ENCODE measurements at places on chromosomes 2 and 18. TPM values are rescaled to one million over a fixed set of nuclear protein-coding genes. Genes with fewer than 3 reads are reported as not detected.

GRCh38 chr18:60331890-60332289 is 40.7 kb downstream of the MC4R start:
- no peak for DNase-seq

DNA sequence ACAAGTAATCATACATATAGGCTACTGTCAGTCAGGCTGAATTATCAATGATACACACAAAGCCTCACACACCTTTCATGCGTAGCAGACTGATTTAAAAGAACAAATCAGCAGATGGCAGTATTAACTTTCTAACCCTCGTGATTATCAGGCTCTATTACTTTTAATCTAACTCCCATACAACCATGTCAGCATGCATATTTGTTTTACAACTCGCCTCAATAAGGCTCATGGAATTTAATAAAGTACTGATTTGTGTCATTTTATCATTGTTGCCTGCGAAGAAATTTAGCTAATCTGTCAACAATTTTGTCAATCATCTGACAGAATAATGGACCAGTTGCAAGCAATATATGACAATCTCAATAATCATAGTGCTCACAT is 82.8 kb downstream of the SLC25A12 start:
- peak; percentile 21 for DNase-seq

GRCh38 chr2:140199312-140199711 is 1419.1 kb upstream of the NXPH2 start:
- DNase-seq, result no peak

DNA sequence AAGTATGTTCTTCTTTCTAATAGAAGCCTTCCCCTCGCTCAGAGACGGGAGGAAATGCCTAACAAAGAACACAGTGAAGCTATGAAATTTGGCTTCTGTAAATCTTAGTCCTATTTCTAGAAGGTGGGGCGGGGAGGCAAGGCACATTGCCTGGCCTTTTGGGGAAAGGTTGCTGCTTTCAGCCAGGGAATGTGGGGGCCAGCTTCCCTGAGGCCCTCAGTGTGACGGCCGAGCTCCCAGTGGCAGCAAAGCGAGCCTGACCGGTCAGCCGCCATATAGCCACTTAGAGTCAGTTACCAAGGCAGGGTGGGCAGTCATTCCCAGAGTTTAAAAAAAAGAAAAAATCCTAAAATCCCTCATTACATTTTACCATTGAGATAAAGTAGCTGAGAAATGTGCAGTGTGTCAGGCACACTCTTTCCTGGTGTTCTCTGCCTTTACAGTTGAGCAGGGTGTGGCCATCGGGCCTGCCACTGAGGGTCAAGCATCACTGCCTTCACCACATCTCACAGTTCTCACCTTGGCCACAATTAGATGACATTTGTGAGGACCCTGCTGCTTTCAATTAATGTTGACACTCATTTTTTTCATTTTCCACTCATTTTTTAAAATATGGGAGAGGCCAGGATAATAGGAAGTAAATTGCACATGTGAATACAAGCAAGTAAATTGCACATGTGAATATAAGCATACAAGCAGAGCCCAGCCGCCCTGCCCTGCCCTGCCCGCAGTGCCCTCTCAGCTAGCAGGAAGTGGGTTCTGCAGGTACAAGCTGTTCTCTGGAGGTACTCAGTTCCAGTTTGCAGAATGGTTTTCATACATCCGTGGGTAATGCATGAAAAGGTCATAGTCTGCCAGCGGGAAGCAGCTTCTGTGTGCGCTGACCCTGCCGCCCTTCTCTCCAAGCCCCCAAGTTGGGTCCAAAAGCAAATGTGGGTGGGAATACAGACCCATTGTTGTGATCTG is 76.9 kb downstream of the WDSUB1 start:
- peak; percentile 73 for DNase-seq

GRCh38 chr2:232689152-232689910 is 7.8 kb upstream of the GIGYF2 start:
- no peak for DNase-seq

GRCh38 chr18:76491473-76491775 is 3.6 kb downstream of the ZNF516 start:
- peak; percentile 67 for DNase-seq

DNA sequence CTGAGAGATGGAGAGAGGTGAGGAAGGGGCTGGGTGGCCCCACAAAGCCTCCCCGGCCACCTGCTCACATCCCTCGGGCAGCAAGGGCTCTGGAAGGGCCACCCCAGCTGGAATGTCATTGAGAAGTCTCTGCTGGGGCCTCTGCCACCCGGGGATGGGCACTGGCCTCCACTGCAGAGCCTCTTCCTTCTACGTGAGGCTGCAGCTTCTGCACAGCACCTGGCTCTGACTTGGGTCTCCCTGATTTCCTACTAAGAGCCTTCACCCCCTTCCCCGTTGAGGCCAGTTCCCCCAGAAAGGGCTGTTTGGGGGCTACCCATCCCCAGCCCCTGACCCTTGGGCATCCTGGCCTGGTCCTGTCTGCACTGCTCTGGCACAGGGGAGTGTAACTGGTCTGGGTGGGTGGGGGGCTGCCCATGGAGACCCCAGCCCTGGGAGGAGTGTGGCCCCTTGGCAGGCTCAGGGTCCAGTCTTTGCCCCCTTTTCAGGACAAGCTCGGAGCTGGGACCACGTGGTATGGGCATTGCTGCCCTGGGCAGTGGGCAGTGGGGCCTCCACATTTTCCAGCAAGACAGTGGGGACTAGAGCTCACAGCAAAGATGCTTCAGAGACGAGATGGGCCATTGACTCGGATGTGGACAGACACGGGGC is 5.6 kb downstream of the PDCD1 start:
- no peak for DNase-seq

DNA sequence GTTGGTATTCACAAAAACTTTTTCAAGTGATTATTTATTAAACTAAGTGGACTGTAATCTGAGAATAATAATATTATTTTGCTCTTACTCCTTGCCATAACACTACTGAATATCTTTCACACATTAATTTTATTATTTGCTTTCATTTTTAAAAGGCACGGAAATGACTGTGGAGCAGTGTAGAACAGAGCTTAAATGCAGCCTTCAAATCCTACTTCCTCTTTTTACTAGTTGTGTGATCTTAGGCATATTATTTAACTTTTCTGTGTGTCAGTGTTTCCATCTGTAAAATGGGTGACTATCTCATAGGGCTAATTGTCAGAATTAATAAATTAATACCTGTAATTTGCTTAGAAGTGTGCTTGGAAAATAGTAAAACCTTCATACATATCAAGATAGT is 55.5 kb upstream of the SLC8A1 start:
- DNase-seq, result no peak

DNA sequence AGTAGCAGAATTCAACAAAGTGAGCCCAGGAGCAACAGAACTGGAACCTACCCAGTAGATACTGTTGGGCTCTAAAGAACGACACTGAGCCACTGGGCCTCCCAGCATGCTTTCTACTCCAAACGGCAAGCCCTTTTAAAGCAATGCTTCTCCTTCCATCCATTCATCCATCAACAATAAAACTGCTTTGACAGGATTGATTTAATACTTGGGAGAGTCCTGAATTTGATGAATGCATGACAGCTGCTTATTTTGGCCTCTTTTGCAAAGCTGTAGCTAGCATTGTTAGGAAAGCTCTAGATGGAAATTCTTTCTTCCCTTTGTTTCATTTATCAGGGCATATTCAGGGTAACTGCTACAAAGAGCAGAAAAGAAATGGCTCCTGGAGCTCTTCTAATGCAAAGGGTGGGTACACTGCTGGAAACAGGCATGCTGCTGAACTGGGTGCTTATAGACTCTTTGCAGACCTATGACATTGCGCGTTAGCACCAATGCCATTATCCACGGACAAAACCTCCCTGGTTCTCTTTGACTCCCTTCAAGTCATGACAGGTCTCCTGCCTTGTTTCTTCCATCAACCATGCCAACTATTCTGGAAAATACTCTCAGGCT is 138.4 kb upstream of the HNRNPA3 start:
- DNase-seq, result no peak

- no peak for DNase-seq
These were observed 104.3 kb downstream of the TTC27 start for GRCh38 chr2:32732120-32732519.

DNA sequence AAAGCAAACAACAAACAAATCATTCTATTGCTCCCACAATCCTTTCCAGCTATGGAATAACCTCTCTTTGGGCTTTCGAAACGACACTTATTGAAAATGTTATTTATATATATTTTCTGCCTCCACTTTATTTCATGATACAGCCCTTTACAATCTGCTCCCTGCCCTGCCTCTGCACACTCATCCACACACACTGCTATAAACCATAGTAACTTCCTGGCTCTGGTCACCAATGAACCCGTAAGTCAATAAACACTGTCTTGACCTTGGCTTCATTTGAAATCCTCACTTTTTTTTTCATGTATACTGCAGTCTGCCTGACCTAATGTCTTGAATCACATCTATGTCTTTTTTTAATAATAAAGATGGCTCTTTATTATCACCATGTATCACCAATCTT is 161.5 kb downstream of the SLC39A10 start:
- DNase-seq, result no peak

GRCh38 chr2:201983174-201983573 is 50.5 kb upstream of the FZD7 start:
- DNase-seq, result no peak

GRCh38 chr2:26268213-26268612 is 23.5 kb downstream of the HADHB start:
- no peak for DNase-seq

- no peak for DNase-seq
These were observed 1195.1 kb upstream of the CHAC2 start for GRCh38 chr2:52572469-52572894.

- DNase-seq, result no peak
These were observed 58.1 kb downstream of the CYP26B1 start for GRCh38 chr2:72089537-72089936.

DNA sequence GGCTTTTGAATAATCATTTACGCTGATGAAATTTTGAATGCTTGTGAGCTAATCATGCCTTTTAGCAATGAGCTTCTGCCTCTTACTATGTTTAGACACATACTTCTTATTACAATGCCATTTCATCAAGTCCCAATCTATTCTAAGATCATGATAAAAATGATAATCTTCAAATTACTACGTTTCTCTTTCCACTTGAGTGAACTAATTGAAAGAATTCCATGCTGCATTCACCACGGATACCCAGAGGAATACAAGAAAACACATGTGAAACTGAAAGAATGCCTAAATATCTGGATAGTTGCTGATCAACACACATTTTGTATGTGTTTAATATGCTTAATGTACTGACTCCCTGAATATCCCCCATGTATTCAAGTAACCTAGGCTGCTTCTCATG is 62.3 kb downstream of the LRRTM4 start:
- DNase-seq, result no peak

GRCh38 chr2:96156926-96157648 is 11.8 kb upstream of the DUSP2 start:
- no peak for DNase-seq

Gene TACR1
- total RNA-seq, result not detected

Gene SERPINB12
- total RNA-seq, result not detected

Gene ZNF513
- 18.6 TPM for total RNA-seq

Gene ZSCAN30
- total RNA-seq, result 28.4 TPM

Gene QPCT
- not detected for total RNA-seq

Gene ELOA2
- not detected for total RNA-seq

Gene NMUR1
- total RNA-seq, result not detected
